Lower lobe of right lung (tissue), 2 donors: ENCODE measurements at places on chromosomes 6 and 20. TPM values are rescaled to one million over a fixed set of nuclear protein-coding genes. Genes with fewer than 3 reads are reported as not detected.

DNA sequence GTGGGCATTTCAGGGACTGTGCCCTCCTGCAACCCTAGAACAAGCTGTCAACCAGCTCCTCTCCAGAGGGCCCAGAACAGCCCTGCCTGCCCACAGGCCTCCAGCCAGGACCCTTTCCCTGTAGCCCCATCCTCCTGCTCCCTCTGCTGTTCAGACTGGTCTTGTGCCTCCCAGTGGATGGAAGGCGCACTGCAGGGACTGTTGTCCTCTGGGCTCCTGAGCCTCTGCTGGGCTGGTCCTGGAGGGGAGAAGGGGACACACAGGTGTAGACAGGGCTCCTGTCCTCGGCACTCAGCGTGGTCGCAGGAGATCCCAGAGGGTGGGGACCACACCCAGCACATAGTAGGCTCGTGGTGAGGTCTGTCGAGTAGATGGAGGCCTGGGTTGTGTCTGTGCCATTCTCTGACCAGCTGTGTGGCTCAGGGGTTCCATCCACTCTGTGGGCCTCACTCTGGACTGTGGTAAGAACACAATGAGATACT, 11.5 kb downstream of the ITPR3 start:
- peak; percentile 69 for DNase-seq

GRCh38 chr6:28254121-28254519, 2.1 kb upstream of the ZKSCAN4 start:
- no peak for DNase-seq

DNA sequence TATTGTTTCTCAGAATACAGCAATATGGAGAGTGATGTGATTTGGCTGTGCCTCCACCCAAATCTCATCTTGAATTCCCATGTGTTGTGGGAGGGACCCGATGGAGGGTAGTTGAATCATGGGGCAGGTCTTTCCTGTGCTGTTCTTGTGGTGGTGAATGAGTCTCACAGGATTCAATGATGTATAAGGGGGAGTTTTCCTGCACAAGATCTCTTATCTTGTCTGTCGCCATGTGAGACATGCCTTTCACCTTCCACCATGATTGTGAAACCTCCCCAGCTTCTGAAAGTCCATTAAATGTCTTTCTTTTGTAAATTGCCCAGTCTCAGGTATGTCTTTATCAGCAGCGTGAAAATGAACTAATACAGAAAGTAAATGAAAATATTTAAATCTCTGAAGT, 234.8 kb upstream of the TENT5A start:
- no peak for DNase-seq

The RIPPLY2 gene
- not detected for total RNA-seq

DNA sequence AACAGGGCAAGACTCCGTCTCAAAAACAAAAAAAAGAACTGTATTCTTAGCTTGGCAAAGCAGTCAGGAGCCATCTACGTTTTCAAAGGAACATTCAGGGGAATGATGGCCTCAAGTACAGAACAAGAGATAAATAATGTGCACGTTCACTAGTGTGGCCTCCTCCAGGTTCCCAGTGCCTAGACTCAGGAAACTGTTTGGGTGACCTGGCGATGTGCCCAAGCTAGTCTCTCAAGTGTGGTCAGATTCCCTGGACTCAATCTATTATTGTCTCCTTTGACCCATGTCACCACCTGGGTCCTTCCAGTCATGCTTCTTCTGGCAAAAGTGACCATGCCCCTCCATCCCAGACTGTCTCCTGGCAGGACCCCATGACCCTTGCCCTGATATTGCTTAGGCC, 23.7 kb downstream of the TRAF3IP2 start:
- no peak for DNase-seq

GRCh38 chr20:63273635-63274380, 1.2 kb downstream of the ARFGAP1 start:
- DNase-seq: no peak
